ENCODE measurements at places on chromosomes 7 and 10.
A peak's percentile ranks its signal among the peaks of the same experiment; 100 is the strongest.

DNA sequence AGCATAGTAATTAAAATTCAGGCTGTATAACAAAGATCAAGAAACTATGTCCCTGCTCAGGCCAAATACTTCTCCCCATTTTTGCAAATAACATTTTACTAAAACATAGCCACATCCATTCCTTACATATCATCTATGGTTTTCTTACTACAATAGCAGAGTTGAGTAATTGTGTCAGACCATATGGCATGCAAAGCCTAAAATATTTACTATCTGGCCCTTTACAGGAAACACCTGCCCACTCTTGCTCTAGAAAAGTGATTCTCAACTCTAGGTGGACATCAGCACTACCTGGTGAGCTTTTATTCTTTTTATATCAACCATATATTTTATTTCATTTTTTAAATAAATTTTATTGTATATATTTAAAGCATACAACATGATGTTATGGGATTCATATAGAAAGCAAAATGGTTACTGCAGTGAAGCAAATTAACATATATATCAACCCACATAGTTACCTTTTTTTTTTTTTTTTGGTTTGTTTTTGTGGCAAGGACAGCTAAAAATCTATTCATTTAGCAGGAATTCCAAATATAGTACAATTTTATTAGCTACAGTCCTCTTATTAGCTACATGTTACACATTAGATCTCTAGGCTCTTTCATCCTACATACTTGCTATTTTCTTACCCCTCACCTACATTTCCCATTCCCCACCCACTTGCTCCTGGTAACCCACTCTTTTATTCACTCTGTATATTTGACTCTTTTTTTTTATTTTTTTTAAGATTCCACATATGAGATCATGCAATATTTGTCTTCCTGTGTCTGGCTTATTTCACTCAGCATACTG, 19.6 kb downstream of the ABI1 start:
- no peak for DNase-seq

DNA sequence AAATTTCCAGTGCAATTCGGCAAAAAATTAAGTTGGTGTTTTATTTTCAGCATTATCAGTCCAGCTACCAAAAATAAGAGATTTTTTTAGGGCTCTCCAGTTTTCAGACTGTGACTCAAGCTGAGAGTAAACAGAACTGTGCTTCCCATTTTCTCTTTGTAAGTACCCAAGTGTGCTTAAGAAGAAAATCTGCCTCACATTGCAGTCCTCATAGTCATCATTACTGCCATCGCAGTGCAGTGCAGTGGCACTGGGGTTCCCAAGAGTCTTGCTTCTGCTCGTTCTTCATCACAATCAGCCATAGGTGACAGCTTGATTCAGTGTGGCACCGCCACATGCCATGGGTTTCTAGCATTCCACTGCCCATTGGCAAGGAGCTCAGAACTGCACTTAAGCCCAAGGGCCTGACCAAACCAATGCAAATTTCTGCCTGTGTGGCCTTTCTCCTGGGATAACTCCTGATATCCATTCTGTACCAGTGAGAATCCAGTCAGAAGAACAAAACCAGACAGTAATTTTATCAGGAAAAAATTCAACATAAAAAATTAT, 25.6 kb upstream of the ERCC6 start:
- no peak for DNase-seq

- DNase-seq, result peak; percentile 66
These were observed 11.7 kb downstream of the CASP2 start for GRCh38 chr7:143299840-143300239.

- no peak for DNase-seq
These were observed 106.4 kb downstream of the AMPH start for GRCh38 chr7:38524786-38525185.

DNA sequence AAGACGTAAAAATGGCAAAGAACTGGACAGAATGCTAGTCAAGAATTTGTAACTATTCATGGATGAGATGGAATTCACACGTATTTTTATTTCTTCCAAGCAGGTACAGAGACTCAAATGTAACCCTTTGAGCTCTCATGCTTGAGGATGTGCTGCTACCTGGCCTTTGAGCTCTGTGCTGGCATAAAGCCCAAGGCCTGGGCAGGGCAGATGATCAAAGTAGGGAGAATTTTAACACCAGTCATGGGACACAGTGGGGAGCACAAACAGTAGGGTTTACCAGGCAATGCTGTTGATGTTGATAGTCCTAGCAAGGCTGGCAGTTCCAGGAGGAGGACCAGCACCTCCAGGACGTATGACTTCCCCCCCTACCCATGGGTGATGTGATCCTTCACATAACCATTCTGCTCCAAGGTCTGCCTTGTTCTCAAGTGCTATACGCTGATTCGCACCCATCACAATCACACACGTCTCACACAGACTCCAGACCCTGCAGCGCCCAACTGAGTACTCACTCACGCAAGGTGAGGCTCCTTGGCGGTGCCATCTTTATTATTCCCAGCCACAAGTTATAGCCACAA, 48.6 kb upstream of the DLG5 start:
- no peak for DNase-seq

- DNase-seq, result no peak
These were observed 59.4 kb upstream of the ASAH2 start for GRCh38 chr10:50310560-50311174.

- no peak for DNase-seq
These were observed 18.3 kb downstream of the FIGNL1 start for GRCh38 chr7:50431722-50432305.

DNA sequence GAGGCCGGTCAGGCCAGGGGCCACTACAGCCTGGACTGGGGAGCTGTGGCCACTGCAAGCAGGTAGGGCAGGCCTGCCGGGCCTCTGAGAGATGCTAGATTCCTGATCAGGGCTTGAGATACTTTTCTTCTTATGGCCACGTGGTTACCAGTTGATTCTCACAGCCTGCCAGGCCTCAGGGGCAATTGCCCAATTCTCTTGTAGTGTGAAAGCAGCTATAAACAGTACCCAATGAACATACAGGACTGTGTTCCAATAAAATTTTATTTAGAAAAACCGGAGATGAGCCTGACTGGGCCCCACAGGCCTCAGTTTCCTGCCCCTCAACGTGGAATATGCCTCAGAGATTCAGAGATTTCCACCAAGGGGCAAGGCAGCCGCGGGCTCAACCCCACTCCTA, 475.2 kb downstream of the TCERG1L start:
- no peak for DNase-seq

DNA sequence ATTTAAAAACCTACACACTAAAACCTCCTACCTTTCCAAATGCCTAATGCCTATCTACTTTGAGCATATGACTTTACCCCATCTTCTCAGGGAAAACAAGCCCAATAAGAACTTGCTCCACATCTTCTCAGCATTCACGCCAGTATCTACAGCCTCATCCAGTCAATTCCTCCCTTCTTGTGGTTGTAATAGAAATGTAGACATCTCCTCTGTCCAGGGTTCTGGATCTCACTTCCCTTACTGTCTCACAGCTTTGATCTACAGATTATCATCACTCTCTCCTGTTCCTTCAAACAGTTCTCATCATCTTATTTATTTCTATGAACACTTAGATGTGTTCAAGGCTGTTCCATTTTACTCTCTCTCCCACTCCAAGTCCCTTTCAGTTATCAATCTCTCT, 70.4 kb upstream of the NOBOX start:
- DNase-seq, result no peak

DNA sequence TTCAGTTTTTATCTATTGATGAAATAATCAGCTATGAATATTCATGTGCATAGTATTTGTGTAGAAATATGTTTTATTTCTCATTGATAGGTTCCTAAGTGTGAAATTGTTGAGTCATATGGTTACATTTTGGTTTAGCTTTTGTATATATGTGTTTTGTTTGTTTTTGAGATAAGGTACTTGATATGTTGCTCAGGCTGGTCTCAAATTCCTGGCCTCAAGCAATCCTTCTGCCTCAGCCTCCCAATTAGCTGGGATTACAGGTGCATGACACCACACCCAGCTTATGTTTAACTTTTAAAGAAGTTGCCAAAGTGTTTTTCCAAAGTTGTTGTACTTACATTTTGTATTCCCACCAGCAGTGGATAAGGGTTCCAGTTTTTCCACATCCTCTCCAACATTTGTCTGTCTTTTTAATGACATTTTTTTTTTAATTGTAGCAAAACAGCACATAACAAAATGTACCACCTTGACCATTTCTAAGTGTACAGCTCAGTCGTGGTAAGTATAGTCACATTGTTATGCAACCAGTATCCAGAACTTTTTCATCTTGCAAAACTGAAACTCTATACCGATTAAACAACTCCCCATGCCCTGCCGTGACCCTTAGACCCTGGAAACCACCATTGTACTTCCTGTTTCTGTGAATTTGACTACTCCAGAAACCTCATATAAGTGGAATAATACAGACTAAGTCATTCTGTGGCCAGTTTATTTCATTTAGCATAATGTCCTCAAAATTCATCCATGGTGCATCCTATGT, 12.6 kb upstream of the UBE2D1 start:
- no peak for DNase-seq

- DNase-seq, result no peak
These were observed 211.3 kb downstream of the BICC1 start for GRCh38 chr10:58723966-58724365.

DNA sequence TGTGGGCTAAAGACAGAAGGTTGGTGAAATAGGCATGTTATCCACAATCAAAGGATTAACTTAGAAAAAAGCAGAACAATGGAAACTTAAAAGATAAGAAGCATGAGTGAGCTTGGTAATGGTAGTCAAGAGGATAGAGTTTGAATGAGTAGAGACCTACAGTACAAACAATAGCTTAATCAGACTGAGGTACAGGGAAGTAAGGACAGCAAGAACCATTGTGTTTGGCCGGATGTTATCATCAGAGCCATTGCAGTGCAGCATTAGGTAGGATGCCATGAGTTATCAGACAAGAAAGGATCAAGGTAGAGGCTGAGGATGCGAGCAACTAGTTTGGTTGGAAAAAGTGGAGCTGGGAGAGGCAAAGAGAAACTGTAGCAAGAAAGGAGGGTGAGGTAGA, 353.3 kb upstream of the VSTM2A start:
- DNase-seq, result no peak

- DNase-seq, result no peak
These were observed 130.0 kb downstream of the ICA1 start for GRCh38 chr7:8131694-8132605.

- DNase-seq, result no peak
These were observed 15.6 kb upstream of the PLEKHS1 start for GRCh38 chr10:113735913-113736312.

DNA sequence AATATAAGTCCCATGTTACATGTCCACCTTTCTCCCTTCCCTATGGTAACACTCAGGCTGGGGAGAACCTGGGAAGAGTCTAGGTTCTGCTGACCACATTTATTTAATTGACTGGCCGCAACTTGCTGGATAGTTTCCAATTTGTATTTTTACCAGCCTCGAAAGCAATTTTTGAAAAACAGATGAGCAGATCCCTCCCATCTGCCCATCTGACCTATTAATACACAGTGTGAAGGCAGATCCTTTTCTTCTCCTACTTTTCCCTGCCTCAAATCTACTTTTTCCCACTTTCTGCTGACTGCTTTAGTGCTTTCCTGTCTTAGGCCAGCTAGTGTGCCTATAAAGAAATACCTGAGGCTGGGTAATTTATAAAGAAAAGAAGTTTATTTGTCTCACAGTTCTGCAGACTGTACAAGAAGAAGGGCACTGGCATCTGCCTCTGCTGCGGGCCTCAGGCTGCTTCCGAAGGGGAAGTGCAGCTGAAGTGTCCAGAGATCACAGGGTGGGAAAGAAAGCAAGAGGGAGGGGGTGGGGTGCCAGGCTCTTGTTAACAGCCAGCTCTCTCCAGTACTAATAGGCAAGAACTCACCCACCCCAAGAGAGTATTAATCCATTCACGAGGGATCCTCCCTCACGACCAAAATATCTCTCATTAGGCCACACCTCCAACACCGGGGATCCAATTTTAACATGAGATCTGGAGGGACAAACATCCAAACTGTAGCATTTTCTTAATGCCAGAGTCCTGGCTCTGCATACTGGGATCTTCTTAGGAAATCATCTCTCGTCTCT, 336.0 kb upstream of the IGFBP3 start:
- no peak for DNase-seq

DNA sequence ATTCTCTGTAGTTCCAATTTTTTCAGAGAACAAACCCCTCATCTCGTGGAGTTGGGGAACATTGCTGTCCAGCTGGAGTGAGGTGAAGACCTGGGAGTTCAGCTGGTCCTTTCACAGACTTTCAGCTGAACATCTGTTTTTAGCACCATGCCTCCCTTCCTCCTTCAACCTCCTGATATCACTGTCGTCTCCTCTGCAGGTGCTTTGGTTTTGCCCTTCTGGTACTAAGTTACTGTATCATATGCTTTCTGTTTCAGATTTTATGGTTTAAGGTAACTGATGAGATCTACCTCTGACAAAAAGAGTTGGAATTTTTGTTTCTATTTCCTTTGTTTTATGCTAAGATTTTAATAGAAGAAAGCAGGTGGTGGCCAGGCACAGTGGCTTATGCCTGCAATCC, 102.9 kb downstream of the ZNF438 start:
- no peak for DNase-seq

- DNase-seq, result no peak
These were observed 173.7 kb upstream of the KAT6B start for GRCh38 chr10:74652664-74653063.

DNA sequence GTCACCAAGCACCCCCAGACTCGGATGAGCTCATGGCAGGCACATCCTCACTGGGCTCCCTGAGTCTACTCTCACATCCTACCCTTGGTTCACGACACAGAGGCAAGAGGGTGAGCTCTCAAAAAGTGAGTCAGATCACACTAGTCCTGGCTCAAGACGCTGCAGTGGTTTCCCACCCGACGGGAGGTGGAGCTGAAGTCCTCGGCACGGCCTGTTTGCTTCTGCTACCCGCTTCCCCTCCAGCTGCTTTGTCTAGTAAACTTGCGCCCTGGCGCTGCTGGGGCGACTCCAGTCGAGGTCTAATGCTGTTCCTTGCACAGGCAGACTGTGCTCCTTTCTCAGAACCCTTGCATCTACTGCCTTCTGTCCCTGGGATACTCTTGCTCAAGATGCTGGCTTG, 13.5 kb upstream of the SFMBT2 start:
- DNase-seq, result peak; percentile 43

DNA sequence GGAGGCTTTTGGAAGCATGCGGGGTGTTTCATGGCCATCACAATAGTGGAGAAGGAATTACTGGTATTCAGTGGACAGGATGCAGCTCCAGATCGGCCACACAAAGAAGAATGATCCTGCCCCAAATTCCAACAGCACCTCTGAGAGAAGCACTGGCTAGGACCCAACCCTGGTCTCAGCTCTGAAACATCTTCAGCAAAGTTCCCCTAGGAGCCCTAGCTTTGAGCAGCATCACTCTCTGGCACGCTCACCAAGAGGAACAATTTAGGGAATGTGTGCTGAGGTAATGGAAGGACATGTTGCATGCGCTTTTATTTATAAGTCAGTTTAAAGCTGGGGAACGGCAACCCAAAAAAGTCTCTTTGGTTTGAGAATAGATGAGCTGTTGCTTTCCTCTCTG, 5.5 kb upstream of the OPN1SW start:
- DNase-seq, result no peak

Measured in activated CD8-positive, alpha-beta memory T cell treated with anti-CD3 and anti-CD28 coated beads, Interleukin-2, amount 50 U/mL, for 4 hours (primary cell).